ENCODE measurements at places on chromosomes 2 and 18. TPM values are rescaled to one million over a fixed set of nuclear protein-coding genes. Genes with fewer than 3 reads are reported as not detected.

CROCC2 gene
- total RNA-seq: not detected

DNA sequence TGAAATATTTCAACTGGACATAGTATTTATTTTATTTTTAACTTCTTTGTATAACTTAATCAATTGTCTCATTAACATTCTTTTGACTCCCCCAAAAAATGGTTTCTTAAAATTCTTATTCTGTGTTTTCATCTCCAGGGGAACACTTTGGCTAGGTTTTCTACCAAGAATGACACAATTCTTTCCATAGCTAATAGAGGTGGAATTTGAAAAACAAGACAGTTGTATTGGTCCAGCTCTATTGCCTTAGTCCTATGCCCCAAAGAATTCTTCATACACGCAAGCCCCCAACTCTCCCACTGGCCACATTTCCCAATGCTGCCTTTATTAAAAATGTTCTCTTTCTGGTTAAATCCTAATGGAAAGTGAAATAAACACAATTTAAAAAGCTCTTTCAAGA, 104.7 kb upstream of the PKDCC start:
- H3K27ac ChIP-seq: no peak overlapping the region
- H3K36me3 ChIP-seq: no peaks in the 10 kb centered on the region
- no peak overlapping the region for H3K4me3 ChIP-seq
- H3K4me1 ChIP-seq: peaks cover 10% of the 10 kb centered on the region
- DNase-seq: no peak
- no peaks in the 10 kb centered on the region for H3K27me3 ChIP-seq

SNRPD1 gene
- 184 TPM for total RNA-seq

SMYD1 gene
- not detected for total RNA-seq

FEV gene
- total RNA-seq: not detected
